NCI-H1105 (cell line): ENCODE measurements at places on chromosomes 16 and 17.

- DNase-seq: no peak
These were observed 34.5 kb downstream of the HSBP1 start for GRCh38 chr16:83842291-83842690.

DNA sequence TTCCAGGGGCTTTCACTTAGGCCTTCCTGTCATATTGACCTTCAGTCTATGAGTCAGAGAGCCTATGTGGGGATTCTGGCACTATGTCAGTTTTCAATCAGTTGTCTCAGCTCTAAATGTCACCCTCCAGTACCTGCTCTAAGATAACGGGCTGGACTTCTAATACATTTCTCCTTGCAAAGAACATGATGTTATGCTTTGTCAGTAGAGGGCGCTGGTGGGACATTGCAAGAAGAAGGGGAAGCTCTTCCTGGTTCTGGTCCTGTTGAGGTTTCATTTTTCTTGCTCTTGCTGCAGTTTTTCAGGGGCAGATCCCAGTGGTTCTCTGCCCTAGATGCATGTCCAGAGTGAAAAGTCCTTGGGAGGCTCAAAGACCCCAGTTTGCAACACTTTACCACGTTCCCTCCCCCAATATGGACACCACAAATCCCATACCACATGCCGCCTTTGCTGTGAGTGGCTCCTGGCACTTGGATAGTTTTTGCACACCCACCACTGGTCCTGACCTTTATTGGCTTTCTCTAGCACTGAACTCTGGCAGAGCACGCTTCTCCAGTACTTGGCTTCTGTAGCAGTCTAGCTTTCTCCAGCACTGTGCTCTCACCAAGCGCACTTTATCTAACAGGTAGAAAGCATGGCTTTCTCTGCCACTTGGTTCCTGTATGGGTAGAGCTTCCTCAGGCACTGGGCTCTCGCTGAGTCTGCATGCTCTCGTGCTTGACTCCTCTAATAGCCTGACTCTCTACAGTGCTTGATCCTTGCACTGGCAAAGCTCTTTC is 49.0 kb downstream of the BCL7C start:
- DNase-seq: peak; percentile 59

DNA sequence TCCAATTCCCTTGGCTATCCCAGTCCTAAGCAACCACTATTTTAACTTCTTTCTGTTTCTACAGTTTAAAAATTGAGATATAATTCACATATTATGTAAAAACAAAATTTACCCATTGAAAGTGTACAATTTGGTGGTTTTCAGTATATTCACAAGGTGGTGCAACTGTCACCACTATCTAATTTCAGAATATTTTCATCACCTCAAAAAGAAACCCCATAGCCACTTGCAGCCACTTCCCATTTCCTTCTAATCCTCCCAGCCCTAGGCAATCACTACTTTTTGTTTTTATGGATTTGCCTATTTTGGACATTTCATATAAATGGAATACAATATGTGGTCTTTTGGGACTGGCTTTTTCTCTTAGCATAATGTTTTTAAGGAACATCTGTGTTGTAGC is 36.1 kb upstream of the NACA2 start:
- DNase-seq: no peak

DNA sequence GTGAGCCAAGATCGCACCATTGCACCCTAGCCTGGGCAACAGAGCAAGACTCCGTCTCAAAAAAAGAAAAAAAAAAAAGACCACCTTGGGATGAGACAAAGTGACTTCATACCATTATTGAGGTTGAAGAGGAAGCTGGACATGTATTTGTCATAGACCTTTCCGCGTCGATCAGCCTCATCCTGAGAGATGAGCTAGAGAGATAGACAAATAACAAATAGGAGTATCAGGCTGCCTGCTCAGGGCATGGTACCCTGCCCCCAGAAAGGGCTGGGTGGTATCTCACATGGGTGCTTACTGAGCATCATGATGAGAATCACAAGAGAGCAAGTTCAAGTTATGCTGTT is 22.1 kb downstream of the CNTNAP1 start:
- no peak for DNase-seq

- no peak for DNase-seq
These were observed 259.0 kb downstream of the XYLT1 start for GRCh38 chr16:17211797-17212196.

DNA sequence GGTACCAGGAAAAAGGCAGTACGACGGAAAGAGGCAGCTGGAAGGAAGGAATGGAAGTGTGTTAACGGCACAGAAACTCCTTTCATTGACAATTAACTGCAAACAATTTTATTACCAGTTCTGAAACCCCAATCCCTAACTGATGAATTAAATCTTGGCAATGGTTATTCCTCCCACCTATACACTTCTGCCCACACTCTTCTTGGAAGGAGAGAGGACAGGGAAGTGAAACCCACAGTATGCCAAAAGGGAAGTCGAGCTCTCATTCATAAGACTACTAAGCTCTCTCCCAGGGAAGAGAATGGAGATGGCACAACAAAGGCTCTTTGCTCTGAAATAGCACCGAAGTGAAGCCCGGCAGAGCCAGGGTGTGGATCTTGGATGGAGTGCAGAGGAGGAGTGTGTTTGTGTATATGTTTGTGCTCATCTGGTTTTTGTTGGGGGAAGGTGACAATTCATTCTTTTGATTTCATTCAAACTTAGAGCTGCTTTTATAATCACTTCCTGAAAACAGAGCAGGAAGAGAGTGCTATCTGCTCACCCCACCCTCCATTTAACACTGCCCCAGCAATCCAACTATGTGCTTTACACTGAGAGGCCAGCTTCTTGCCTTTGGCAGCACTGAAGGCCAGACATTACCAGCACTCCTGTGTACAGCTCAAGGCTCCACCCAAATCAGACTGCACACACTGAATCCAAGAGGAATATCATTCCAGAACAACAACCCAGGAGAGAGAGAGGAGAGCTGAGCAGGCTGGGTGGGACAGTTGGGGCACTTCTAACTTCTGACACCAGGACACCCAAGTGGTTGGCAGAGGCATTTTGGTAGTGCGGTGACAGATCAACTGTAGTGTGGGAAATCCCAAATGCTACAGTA is 68.7 kb downstream of the HIC1 start:
- no peak for DNase-seq

- DNase-seq: no peak
These were observed 112.5 kb upstream of the HLF start for GRCh38 chr17:55152236-55152635.

GRCh38 chr17:48498164-48498850 is 32.5 kb downstream of the HOXB1 start:
- DNase-seq: peak; percentile 35

GRCh38 chr16:3696425-3697218 is 20.7 kb downstream of the TRAP1 start:
- no peak for DNase-seq

DNA sequence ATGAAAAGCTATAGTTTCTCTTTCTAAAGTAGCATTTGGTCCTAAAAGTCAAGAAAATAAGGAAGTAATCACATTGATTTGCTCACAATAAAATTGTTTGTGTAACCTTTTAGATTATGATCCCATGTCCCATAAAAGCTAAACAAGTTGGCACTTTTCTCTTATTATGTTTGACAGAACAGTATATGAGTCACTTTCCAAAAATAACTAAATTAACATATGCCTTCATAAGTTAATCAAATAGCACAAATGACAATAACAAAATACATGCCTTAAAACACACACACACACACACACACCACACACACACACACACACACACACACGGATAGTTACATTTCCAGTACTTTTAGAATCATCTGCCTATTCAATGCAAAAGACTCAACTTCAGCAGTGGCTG is 2.8 kb downstream of the MED13 start:
- no peak for DNase-seq

DNA sequence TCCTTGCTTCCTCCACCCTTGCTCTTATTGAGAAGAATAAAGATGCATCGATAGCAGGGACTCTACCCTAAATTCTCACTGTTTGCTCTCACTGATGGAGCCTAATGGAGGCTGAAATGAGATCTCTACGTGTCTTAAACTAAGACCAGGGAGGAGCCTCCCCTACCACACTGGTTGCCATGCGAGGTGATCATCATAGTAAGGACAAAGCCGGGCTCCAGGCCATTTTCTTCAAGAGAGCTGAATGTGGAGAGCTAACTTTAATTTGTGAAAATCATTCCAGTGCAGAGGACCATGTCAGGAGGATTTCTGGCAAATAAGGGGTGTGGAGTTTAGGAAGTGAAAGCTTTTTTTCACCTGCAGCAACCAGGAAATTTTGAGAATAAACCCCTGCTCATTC is 5.6 kb downstream of the CDH11 start:
- no peak for DNase-seq

DNA sequence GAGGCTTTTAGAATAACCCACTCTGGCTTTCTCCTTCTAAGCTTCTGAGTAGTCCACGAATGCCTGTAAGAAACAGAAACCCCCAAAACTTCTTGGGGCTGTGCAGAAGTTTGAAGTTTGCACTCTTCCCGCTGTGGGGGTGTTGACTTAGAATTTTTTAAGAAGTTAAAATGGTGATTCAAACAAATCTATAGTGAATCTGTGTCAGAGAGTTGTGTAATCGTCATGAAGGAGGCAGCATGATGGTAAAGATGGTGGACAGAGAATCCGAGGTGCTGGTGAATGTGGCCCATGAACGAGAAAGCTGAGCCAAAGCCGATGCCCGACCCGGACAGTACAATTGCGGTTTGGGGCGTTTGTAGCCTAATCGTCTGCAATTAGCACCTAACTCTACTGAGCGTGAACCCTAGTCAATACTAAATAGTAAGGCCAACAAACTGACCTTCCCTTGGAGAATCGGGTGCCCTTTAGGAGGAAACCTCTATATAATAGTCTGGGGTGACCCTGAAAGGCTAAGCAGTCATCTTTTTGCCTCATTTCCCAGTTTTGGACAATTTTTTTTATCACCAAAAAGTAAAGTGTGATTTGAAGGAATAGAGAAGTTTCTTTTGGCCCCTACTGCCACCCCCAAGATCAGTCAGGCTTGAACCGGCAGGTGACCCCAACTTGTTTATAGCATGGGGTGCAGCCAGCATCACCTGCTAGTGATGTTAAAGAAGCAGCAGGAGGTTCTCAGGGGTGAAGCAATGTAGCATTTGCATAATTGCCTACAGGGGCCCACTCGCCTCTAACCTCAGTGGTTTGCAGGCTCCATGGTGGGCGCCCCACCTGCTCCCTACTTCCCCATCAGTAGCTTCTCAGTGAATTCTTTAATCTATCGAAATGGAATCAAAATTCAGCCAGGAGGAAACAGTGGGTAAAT is 11.2 kb downstream of the IRF8 start:
- DNase-seq: no peak

- no peak for DNase-seq
These were observed 38.8 kb downstream of the ERN1 start for GRCh38 chr17:64091116-64091515.

DNA sequence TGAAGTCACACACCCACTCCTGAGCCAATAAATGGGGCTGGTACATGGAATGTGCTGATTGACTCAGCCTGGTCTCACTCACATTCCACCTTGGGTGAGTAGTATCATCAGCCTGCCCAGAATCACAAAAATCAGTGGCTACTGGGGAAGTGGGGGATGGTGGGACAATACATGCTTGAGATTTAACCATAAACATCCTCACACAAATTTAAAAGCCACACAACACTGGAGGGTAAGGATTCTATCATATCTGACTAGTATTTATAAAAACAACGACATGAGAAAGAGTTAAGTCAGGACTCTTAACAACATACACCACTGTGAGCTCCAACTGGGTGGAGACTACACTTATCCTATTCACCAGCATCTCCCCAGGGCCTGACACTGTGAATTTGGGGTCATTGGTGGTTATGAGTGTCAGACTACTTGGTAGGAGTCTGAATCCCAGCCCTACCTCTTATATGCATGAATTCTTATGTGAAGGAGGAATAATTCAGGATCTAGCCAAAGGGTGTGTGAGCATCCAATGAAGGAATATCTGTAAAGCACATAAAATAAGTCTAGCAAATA is 26.0 kb upstream of the IRX6 start:
- no peak for DNase-seq

DNA sequence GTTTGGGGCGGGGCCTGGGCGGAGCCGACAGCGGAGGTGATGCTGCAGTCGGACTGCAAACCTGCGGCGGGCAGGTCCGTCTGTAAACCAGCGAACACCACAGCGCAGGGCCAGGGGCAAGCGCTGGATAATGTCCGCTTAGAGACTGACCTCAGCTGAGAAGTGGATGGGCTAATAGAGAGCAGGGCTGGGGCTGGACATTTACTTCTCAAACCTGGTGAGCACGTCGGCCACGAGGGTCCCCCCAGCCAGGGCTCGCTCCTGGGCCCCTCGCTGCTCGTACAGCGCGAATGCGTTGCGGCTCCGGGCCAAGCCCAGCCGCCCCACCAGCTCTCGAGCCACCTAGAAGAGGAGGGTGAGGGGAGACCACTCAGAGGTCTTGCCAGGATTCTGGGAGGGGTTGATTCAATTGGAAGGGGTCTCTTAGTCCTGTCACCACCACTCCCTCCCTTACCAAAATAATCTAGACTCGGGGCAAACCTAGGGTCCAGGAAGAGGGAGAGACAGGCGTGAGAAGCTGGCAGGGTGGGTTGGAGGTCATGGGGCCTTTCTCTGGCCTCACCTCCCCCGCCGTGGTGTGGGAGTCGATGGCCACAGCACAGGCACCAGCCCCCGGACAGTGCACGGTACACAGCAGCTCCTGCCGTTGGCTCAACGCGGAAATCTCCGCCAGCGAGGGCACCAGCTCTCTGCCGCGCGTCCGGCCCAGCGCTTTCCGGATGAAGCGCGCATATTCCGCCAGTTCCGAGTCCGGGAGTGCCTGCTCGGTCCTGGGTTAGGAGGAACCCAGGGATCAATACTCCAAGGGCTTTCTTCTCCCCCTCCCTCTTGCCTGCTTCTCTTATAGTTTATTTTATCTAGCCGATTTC is 5.8 kb downstream of the PLEKHH3 start:
- DNase-seq: no peak

DNA sequence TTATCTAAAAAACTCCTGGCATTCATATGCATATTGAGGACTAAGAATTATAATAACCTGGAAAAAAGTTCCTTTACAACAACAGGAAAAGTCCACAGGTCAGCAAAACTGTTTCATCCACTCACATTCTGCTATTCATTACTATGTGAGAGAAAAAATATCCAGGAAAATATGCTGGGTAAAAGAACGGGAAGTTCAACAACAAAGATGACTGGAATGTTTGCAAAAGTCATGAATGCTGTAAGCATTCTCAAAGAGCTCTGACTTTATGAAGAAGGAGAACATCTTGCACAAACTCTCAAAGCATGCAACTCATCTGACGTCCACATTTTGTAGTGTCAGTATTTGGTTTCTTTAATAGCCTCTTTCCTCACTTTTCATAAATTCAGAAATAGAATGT is 56.9 kb upstream of the ALDH3A1 start:
- no peak for DNase-seq

DNA sequence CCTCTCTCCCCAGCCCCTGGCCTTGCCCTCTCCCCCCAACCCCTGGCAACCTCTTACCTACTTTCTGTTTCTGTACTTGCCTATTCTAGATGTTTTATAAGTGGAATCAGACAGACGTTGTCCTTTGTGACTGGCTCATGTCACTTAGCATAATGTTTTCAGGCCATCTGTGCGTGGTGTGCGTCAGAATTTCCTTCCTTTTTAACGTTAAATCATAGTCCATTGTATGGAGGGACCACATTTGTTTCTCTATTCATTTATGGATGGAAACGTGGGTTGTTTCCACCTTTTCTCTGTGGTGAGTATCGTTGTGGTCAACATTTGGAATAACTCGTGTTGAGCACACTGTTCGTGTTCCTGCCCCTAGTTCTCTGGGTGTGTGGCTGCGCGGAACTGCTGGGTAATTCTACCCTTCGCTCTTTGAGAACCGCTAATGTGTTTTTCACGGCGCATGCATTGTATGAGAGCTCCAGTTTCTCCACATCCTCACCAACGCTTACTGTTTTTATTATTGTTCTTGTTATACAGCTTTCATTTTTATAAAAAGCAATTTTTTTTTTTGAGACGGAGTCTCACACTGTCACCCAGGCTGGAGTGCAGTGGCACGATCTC is 26.3 kb downstream of the ACTG1 start:
- DNase-seq: no peak
